ENCODE measurements at places on chromosomes 3 and 15. TPM values are rescaled to one million over a fixed set of nuclear protein-coding genes. Genes with fewer than 3 reads are reported as not detected.

Gene RAP2B
- 5.7 TPM for polyA plus RNA-seq

Gene DISP2
- 0.24 TPM for polyA plus RNA-seq

Gene DLG1
- 16.2 TPM for polyA plus RNA-seq

Gene APBA2
- 2.9 TPM for polyA plus RNA-seq

Gene FBXO40
- polyA plus RNA-seq: 0.02 TPM

Gene PLAAT1
- polyA plus RNA-seq: not detected

Gene GHSR
- polyA plus RNA-seq: 0.17 TPM

Gene ANKRD63
- polyA plus RNA-seq: not detected

Gene GAP43
- 0.06 TPM for polyA plus RNA-seq

Gene ZMYND10
- 0.28 TPM for polyA plus RNA-seq

Gene ZBTB11
- 5.9 TPM for polyA plus RNA-seq

Gene GRIP2
- 0.14 TPM for polyA plus RNA-seq

Gene PLXNB1
- polyA plus RNA-seq: 35.4 TPM

Gene LXN
- polyA plus RNA-seq: 11.0 TPM

Gene PPP1R14D
- not detected for polyA plus RNA-seq

Gene TLR9
- 0.08 TPM for polyA plus RNA-seq

Gene TLNRD1
- 29.3 TPM for polyA plus RNA-seq

Gene NSUN3
- polyA plus RNA-seq: 3.9 TPM

Gene PPIP5K1
- 9.0 TPM for polyA plus RNA-seq

Gene EXOG
- 3.0 TPM for polyA plus RNA-seq

Gene ASB14
- not detected for polyA plus RNA-seq

Gene SYNM
- polyA plus RNA-seq: 11.2 TPM

Gene GOLGA8S
- polyA plus RNA-seq: 0.18 TPM

Measured in adipose tissue (tissue), 3 donors.